ENCODE measurements at places on chromosomes 13 and 19. TPM values are rescaled to one million over a fixed set of nuclear protein-coding genes. Genes with fewer than 3 reads are reported as not detected.

LGALS7B gene
- not detected for total RNA-seq

SMIM17 gene
- total RNA-seq, result 3.0 TPM

CBY2 gene
- not detected for total RNA-seq

DLL3 gene
- not detected for total RNA-seq

UHRF1 gene
- 53.4 TPM for total RNA-seq

ZNF577 gene
- 1.9 TPM for total RNA-seq

SEMA6B gene
- total RNA-seq, result 7.7 TPM

FGF14 gene
- 0.52 TPM for total RNA-seq

ATP4A gene
- not detected for total RNA-seq

KLHL1 gene
- total RNA-seq, result 0.91 TPM

RNF113B gene
- not detected for total RNA-seq

PRODH2 gene
- total RNA-seq, result not detected

FBN3 gene
- not detected for total RNA-seq

MEX3D gene
- total RNA-seq, result 46.8 TPM

ZNF234 gene
- 5.0 TPM for total RNA-seq

KLK10 gene
- not detected for total RNA-seq

CATSPERD gene
- total RNA-seq, result not detected

SIGLEC5 gene
- total RNA-seq, result not detected

NLRP4 gene
- total RNA-seq, result not detected

EPS8L1 gene
- 6.5 TPM for total RNA-seq

ZNF560 gene
- 1.2 TPM for total RNA-seq

GJA3 gene
- 0.16 TPM for total RNA-seq

KCTD12 gene
- 52.1 TPM for total RNA-seq

CGB8 gene
- total RNA-seq, result not detected

RPL13A gene
- total RNA-seq, result 4,767 TPM

LRCH1 gene
- 8.9 TPM for total RNA-seq

SERP2 gene
- 9.3 TPM for total RNA-seq

SPRED3 gene
- total RNA-seq, result 2.6 TPM

SELENOW gene
- 583 TPM for total RNA-seq

AXL gene
- total RNA-seq, result 185 TPM

DPP9 gene
- total RNA-seq, result 58.6 TPM

ZNF850 gene
- total RNA-seq, result 3.0 TPM

MPHOSPH8 gene
- total RNA-seq, result 8.9 TPM

DOCK9 gene
- total RNA-seq, result 15.5 TPM

RXFP2 gene
- not detected for total RNA-seq

ZNF763 gene
- total RNA-seq, result 0.13 TPM

ZNF333 gene
- 23.4 TPM for total RNA-seq

TNFSF11 gene
- total RNA-seq, result 32.7 TPM

CCDC70 gene
- not detected for total RNA-seq

C19orf33 gene
- 27.9 TPM for total RNA-seq

FAM124A gene
- 1.2 TPM for total RNA-seq

Measured in epithelial cell of alveolus of lung (primary cell).